Central memory CD8-positive, alpha-beta T cell (primary cell): ENCODE measurements at places on chromosomes 5 and 9.
A peak's percentile ranks its signal among the peaks of the same experiment; 100 is the strongest.

- peak overlapping the region; percentile 93 for H3K4me3 ChIP-seq
- peak overlapping the region; percentile 95 for H3K27ac ChIP-seq
- H3K36me3 ChIP-seq, result peaks cover 4% of the 10 kb centered on the region
- no peak for DNase-seq
- H3K27me3 ChIP-seq, result peaks cover 10% of the 10 kb centered on the region
Observed at GRCh38 chr9:128371630-128372117, 500 bp downstream of the URM1 start.

DNA sequence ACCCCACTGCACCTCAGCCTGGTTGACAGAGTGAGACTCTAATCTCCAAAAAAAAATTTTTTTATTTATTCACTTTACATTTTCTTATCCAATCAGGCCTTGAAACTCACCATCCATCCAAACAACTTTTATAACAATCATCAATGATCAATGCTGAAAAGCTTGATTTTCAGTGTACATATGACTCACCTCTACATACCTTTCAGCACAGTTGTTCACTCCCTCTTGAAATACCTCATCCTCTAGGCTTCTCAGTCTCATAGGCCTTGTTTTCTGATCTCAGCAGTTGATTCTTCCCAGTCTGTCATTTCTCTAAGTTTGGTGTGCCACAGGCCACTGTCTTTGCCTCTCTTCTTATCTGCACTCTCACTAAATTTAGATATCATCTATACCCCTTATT lies 36.2 kb downstream of the GRIN3A start:
- H3K27me3 ChIP-seq, result peaks cover 19% of the 10 kb centered on the region
- no peaks in the 10 kb centered on the region for H3K36me3 ChIP-seq
- no peak overlapping the region for H3K4me3 ChIP-seq
- H3K4me1 ChIP-seq, result no peaks in the 10 kb centered on the region
- no peak for DNase-seq
- no peak overlapping the region for H3K27ac ChIP-seq

DNA sequence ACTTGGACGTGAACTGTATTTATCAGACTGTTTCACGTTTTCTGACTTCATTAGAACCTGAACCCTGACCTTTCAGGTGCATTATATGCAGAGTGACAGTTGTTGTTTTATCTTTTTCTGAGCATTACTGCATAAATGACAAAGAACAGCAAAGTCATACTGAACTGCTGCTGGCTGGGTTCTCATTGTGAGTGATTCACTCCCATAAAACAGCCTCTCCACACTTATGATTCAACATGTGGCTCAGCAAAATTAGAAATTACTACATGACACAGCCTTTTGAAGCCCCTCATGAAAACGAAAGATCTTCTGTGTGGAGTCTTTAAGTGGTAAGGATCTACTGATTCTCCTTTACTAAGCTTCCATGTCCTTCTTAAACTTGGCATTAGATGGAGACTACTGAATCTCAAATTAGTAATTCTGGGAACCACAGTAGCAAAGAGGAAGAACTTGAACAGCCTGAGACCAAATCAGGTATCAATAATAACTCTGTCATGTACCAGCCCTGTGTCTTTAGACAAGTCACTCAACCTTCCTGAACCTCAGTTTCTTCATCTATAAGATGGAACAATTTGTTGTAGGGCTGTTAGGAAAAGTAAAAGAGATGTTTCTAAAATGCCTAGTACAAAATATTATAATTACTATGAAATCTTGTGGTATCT lies 172.3 kb upstream of the GNA14 start:
- H3K27me3 ChIP-seq, result no peaks in the 10 kb centered on the region
- H3K27ac ChIP-seq, result no peak overlapping the region
- H3K36me3 ChIP-seq, result no peaks in the 10 kb centered on the region
- no peaks in the 10 kb centered on the region for H3K4me1 ChIP-seq

DNA sequence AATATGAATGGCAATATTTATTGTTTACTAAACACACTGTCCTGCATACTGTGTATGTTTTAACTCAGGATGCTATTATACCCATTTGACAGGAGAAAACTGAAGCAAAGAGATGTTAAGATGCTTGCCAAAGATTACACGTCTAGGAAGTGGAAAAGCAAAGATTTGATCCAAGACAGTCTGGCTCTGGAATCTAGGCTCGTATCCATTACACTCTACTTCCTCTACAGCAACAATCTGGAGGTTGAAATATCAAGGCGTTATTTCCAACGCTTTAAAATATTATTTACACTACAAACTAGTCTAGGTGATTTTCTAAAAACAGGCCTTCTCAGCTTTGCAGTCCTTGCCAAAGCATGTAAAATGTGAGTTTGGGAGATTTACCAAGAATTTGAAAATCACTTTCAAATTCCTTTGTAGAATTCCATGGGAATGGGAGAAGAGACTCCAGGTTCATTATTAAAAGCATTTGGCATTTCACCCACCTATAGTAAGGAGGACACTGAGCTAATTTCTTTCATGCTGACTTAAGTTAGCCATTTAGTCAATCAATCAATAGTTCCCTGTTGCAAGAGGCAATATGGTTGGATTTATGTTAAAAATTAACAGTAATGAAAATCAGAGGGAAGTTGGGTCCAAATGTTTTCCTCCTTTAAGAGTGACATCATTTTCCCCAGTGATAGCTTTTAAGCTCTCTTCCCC lies 356.3 kb upstream of the SMARCA2 start:
- no peak for DNase-seq
- peaks cover 39% of the 10 kb centered on the region for H3K27me3 ChIP-seq
- H3K4me1 ChIP-seq, result no peaks in the 10 kb centered on the region
- H3K36me3 ChIP-seq, result no peaks in the 10 kb centered on the region
- H3K27ac ChIP-seq, result no peak overlapping the region
